ENCODE measurements at places on chromosomes 16 and 17. TPM values are rescaled to one million over a fixed set of nuclear protein-coding genes. Genes with fewer than 3 reads are reported as not detected.

Gene CLN3
- total RNA-seq = 15.1 TPM

Gene CPHXL2
- total RNA-seq = not detected

Gene PAGR1
- 21.1 TPM for total RNA-seq

Gene TRIM72
- total RNA-seq = under 0.01 TPM
